ENCODE measurements at places on chromosomes 16 and 17.

GRCh38 chr17:75847614-75848522 lies 3.7 kb upstream of the UNC13D start:
- H3K4me1 ChIP-seq: peaks cover 19% of the 10 kb centered on the region
- H3K27me3 ChIP-seq: no peaks in the 10 kb centered on the region
- H3K4me3 ChIP-seq: no peak overlapping the region
- H3K27ac ChIP-seq: no peak overlapping the region
- peaks cover 62% of the 10 kb centered on the region for H3K36me3 ChIP-seq
- no peak for DNase-seq

DNA sequence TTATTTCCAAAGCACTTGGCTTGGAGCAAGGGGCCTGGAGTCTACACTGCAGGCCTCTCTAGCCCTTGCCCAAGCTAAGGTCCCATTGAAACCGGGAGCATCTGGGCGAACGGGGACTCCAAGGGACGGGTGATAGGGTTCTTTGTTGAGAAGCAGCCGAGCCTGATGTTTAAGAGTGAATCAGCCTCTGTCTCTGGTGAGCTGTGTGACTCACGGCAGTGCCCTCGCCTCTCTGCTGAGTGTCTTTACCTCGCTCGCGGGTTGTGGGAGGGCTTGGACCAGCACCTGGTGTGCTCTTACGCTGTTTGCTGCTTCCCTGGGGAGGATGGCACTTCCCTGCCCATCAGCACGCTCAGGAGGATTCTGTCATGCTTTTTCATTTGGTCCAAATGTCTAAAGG lies 1.3 kb downstream of the HGS start:
- H3K27me3 ChIP-seq: no peaks in the 10 kb centered on the region
- peaks cover 44% of the 10 kb centered on the region for H3K36me3 ChIP-seq
- no peak for DNase-seq
- H3K27ac ChIP-seq: peak overlapping the region; percentile 73
- peak overlapping the region; percentile 93 for H3K4me3 ChIP-seq

DNA sequence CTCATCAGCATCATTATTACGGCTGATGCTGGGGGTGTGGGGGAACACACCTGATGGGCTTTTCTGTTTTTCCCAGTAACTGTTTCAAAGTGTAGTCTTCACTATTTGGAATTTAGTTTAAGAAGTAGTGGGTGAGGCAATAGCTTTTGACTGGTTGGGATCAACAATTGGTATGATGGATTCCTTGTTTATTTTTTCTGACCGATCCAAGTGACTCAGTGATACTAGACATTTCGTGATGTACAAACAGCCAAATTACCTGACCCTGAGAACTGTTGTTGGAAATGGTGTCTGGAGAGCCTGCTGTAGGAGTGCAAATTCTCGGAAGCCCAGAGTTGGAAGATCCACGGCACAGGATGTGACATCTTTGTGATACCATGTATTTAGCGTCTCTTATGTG lies 204.2 kb downstream of the PRKCA start:
- peaks cover 18% of the 10 kb centered on the region for H3K4me1 ChIP-seq
- no peak for DNase-seq
- H3K4me3 ChIP-seq: no peak overlapping the region
- no peaks in the 10 kb centered on the region for H3K36me3 ChIP-seq
- no peak overlapping the region for H3K27ac ChIP-seq

DNA sequence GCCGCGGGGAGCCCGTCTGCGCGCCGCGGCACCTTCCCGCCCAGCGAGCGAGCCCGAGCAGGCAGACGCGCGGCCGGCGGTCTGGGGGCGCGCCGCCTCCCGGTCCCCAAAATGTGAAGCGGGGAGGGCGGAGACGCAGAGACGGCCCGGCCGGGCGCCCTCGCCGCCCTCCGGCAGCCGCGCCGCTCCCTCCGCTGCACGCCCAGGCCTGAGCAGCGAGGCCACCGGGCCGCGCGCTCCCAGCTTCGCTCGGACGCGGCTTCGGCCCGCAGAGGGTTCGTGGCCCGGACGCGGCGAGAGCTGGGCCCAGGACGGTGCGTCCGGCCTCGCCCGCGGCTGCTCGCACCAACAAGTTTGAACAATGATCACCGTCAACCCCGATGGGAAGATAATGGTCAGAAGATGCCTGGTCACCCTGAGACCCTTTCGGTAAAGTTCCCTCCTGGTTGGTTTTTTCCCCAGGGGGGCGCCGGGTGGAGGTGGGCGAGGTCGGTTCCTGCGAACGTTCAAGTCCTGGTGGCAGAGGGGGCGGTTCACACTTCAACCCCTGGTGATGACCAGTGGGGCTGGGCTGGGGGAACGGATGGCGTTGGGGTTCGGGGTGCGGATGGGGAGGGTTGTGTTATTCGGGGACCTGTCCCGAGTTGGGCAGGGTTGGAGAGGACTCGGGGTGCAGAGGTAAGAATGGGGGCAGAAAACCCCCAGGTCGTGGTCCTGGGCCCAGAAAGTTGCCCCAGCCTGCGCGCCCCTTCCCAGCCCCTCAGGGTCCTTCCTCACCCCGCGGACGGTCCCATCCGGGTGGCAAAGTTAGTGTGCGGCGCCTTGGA lies 678 bp downstream of the MGAT5B start:
- H3K4me1 ChIP-seq: peaks cover 18% of the 10 kb centered on the region
- no peak for DNase-seq
- H3K27me3 ChIP-seq: peaks cover 23% of the 10 kb centered on the region
- peak overlapping the region; percentile 58 for H3K4me3 ChIP-seq
- H3K36me3 ChIP-seq: no peaks in the 10 kb centered on the region

GRCh38 chr16:84712801-84713775 lies 13.3 kb downstream of the USP10 start:
- H3K4me1 ChIP-seq: peaks cover 11% of the 10 kb centered on the region
- DNase-seq: no peak
- no peaks in the 10 kb centered on the region for H3K36me3 ChIP-seq

GRCh38 chr17:79802736-79803420 lies 6.0 kb upstream of the CBX8 start:
- peak overlapping the region; percentile 1 for H3K27ac ChIP-seq
- DNase-seq: no peak
